Tongue (tissue), 3 donors: ENCODE measurements at places on chromosomes 11 and 22.

DNA sequence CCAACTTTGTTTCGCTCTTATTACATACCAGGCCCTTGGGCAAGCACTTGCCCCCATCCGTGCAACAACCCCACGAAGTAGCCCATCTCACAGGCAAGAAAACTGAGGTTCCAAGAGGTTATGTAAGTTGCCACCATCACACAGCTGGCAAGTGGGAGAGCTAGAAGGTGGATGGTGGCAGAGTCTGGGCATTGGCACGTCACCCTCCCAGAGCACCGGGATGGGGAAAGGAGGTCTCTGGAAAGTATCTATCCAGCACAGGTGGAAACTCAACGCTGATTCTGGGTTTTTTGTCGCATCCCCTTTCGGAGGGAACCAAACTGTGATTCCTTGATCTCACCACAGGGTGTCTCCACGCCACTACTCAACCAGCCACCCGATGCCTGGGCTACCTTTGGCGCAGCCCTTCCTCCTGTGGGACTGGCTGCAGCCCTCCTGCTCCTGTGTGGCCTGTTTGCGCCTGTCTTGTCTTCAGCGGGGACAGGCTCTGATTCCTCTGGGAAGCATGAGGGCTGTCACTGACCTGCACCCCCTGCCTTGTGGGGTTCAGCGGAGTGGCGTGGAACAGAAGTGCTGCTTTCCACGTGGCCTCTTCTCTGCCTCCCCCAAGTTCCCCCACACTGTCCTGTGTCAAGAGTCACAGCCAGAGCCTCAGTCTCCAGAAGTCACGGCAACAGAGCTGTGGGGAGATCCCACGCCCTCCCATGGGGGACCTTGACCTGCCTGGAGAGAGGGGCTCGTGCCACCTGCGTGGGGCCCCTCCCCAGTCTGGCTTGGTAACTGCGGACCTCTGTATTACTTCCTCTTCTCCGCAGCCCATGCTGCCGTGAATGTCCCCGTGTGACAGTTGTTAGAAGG lies 34.4 kb upstream of the TRIM29 start:
- DNase-seq, result peak; percentile 86

DNA sequence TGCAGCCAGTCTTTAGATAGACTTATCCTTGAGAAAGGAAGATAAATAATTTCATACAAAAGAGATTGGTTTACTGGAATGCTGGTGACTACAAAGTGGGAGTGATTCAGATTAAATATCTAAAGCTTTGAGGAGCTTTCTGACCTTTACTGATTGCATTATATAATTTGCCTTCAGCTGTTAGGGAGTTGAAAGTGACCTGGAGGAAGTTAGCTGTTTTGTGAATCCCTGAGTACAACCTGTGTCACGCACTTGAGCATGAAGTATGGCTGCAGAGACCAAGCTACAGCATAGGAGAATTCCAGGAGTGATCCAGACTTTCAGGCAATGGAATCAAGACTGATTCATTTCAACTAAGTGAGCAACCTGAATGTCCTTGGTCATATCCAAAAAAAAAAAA lies 1848.3 kb upstream of the RAG2 start:
- no peak for DNase-seq

- no peak for DNase-seq
These were observed 32.7 kb downstream of the RIBC2 start for GRCh38 chr22:45446216-45446615.

GRCh38 chr11:121683791-121684190 lies 231.0 kb upstream of the SORL1-AS1 start:
- DNase-seq, result no peak

DNA sequence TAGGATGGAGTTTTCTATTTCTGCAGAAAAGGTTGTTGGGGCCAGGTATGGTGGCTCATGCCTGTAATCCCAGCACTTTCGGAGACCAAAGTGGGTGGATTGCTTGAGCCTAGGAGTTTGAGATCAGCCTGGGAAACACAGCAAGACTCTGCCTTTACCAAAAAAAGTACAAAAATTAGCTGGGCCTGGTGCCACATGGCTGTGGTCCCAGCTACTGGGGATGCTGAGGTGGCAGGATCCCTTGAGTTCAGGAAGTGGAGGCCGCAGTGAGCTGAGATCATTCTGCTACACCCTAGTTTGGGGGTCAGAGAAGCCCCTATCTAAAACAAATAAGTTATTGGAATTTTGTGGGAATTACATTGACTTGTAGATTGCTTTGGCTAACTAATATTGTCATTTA lies 71.7 kb downstream of the FDX1 start:
- no peak for DNase-seq

DNA sequence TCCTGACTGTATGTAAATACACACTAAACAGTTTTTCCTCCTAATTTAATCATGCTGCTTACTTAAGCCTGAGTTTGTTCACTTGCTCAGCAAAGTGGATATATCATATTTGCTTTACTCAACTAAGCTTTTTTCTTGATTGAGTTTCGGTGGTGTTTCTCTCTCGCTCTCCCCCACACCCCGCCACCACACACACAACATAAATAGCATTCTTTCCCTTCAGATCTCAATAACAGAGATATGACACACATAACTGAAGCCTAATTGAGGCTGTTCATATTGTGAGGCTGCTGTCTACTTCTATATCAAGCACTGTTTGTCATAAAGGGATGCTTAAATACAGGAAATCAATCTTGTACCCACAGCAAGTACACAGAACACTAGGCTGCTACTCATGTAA lies 364.9 kb downstream of the FAT3 start:
- no peak for DNase-seq

- DNase-seq, result no peak
These were observed 14.3 kb upstream of the PMM1 start for GRCh38 chr22:41603873-41604332.

- peak; percentile 27 for DNase-seq
These were observed 4.0 kb downstream of the PRR33 start for GRCh38 chr11:1887451-1888346.

DNA sequence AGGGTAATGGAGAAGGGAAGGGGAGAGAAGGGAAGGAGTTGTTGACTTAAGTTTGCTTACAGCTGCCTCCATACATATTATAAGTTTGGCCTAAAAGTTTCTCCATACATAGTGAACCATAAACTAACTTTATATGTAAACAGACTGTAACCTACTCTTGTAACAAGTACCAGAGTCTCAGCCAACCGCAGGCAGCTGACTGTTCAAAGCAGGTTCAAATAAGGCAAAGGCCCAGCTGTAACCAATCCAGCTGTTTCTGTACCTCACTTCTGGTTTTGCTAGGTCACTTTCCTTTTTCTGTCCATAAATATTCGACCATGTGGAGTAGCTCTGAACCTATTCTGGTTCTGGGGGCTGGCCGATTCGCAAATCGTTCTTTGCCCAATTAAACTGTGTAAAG lies 591.2 kb downstream of the INSC start:
- peak; percentile 78 for DNase-seq

- no peak for DNase-seq
These were observed 2.0 kb upstream of the NLRX1 start for GRCh38 chr11:119166368-119167076.

- no peak for DNase-seq
These were observed 357.2 kb upstream of the SYN3 start for GRCh38 chr22:33415401-33415800.

GRCh38 chr11:118699506-118700220 lies 20.2 kb upstream of the TREH start:
- DNase-seq, result no peak

DNA sequence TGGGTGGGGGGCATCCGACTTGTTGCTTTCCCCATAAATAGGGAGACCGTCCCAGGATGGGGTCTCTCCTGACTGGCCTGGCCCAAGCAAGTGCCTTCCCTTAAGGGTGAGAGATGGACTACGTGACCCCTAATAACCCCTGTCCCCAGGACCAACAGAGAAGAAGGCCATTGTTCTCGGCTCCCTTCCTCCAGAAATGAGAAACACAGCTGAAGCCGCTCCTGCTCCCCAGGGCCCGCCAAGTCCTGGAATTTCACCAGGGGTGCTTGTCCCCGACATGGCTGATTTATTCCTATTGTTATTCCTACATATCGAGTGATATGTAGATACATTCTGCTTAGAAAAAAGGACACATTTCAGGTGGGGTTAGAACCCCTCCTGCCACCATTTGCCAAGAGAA lies 100.8 kb downstream of the TP53I11 start:
- no peak for DNase-seq

GRCh38 chr11:34242037-34242625 lies 115.7 kb downstream of the ABTB2 start:
- DNase-seq, result no peak

DNA sequence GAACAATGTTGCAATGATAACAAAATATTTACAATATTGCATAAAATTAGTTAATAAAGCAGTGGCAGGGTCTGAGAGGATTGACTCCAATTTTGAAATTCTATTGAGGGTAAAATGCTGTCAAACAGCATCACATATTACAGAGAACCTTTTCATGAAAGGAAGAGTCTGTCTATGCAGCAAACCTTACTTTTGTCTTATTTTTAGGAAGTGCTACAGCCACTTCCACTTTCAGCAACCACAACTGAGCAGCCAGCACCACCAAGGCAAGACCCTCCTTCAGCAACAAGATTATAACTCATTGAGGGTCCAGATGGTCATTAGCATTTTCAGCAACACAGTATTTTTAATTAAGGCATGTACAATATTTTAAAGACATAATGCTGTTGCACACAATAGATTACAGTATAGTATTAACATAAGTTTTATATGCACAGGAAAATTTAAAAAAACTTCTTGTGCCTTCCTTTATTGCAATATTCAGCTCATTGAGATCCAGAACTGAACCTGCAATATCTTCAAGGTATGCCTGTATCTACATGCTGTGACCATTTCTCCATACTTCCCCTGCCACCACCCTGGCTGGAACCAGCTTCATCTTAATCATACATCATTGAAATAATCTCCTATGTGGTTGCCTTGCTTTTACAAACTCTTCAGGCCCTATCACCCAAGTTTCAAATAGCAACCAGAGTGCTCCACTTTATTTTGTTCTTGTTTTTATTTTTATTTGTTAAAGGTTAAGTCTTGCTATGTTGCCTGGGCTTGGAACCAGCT lies 711.2 kb downstream of the KCNA4 start:
- no peak for DNase-seq

DNA sequence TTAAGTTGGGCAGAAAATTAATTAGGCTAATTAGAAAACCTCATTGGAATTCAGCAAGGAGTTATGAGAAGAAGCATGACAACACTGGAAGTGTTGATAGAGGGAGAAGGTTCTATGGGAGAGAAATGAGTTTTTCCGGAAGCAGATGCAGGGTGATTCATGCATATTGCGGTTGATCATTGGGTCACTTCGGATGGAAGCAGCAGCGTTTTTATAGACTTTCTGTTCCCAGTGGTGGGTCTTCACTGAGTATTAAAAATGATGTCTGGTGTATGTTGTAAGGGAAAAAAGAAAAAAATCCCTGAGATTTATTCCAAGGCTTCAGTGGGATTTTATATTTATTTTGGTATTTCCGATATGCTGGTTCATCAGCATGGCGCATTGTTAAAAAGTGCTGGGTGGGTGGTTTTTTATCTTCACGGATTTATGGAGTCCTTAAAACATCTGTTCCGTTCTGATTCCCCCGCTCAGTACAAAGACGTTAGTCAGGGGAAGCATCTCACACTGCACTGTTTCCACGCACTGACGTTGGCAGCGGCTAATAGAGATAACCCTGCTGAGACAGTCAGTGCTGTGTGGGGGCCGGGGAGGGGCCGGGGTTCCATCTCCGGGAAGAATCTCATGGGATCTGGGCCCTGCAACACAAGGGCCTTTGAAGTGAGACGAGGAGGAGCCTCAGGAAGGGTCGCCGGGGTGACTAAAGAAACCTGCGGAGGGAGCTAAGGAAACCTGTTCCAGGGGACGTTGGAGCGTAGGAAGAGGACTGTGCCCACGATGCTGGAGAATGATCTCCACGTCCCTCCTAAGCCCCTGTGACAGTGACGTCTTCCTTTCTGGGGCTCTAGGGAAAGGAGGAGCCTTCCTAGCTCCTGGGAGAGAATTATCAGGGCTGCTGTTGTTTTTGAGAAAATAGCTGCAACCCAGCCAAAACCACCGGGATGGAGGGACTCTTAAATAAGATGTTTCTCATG lies 390.0 kb downstream of the NTM start:
- peak; percentile 41 for DNase-seq

DNA sequence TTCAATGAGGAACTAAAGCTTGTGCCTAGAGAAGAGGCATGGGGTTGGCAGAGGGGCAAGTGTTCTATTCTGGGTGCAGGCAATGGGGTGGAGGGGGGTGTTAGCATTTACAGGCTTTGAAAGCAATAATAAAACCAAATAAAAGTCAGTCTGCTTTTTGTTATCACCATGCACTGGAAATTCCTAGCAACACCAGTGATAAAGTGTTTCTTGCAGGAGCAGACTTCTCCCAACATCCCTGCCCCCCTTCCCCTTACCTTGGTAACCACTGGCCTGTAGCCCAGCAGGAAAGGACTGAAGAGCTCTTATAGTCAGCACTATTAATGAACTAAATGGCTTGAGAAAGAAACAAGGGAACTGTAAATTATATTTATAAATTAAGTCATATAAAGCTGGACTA lies 65.2 kb upstream of the SESN3 start:
- no peak for DNase-seq

DNA sequence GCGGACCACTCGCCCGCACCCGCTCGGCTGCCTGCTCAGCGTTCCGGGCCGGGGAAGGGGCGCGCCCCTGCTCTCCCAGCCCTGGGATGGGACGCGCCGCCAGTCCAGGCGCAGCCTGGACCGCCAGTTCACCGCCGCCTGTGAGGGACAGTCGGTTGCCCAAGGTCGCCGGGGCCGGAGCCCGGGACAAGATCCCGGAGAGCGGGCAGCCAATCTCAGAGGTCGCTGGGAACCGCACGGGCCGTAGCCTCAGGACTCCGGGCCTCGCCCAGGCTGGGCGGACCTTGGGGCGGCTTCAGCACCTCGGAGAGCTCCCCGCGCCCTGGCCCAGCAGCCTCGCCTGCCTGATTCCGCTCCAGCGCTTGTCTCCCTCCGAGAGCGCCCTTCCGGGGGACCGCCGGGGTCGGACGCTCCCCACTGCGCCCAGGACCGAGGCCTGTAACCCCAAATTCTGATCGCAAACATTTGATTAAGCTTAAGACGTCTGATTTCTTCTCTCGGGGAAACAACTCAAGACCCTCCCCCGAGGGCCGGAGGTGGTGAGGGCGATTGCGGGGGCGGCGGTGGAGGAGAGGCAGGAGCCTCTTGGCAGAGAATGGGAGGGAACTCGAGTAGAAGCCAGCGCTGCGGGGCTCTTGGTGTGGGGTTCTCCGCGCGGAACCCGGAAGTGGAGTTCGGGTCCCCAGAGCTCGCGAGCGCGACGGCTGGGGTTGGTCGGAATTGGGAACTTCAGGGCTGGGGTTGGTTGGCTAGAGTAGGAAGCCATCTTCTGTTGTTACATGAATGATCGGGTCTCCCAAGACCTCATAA lies 1.1 kb upstream of the CHRM4 start:
- DNase-seq, result peak; percentile 93

DNA sequence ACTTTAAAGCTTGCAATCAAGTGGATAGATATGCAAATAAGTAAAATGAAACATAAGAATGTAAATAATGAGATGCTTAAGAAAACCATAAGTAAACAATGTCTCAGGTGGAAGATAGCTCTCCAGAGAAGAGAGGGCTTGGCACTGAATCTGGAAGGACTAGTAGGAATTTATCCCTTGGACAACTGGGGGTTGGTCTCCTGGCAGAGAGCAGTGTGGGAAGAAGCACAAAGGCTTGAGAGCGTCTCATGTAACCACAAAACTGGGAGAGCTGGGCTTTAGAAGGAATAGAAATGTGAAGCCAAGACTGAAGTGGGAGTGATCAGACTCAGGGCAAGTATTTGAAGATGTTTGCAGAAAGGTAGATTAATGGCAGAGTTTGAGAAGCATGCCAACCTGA lies 31.3 kb downstream of the CARD18 start:
- DNase-seq, result no peak
